ENCODE measurements at places on chromosomes 2 and 18.

DNA sequence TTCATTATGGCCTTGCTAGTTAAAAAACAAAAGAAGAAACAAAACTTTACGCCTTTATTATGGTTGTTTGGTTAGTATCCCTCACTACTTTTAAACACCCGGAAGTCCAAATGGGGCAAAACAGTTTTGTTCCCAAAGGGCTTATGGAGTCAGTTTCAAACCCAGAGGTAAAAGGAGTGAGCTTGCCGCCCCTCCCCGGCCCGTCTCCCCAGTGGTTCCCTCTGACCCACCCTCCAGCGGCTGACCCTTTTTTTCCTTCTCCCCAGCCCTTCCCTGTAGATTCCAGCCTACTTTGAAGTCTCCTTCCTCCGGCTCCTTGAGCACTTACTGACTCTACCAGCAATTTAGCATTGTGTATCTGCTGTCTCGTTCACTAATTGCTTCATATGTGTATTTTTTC, 209.2 kb downstream of the ICOS start:
- DNase-seq, result no peak

GRCh38 chr2:102367331-102367971, 11.9 kb downstream of the IL18R1 start:
- DNase-seq, result no peak

DNA sequence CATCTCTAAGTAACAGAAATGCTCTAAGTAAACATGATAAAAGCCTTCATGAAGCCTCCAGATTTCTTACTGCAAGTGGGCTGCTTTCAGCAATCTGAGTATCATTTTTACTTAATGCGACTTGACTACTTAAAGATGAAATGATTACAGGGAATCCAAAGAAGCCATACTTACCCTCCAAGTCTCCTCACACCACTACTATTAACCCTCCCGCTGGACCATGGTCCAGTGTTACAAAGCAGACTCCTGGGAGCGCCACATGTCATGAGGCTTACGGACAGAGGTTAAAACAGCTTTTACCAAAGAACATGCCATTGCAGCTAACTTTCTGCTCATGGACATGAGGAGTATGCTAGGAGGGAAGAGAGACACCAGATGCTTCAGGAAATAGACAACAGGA, 46.4 kb downstream of the LPIN2 start:
- no peak for DNase-seq

- DNase-seq, result no peak
Observed at GRCh38 chr2:69631402-69631801, 12.1 kb downstream of the AAK1 start.

- no peak for DNase-seq
Observed at GRCh38 chr2:109428281-109428680, 185.5 kb downstream of the SEPTIN10 start.

GRCh38 chr18:13710414-13710831, 15.9 kb downstream of the FAM210A start:
- no peak for DNase-seq

GRCh38 chr18:30277676-30278075, 764.9 kb downstream of the DSC3 start:
- DNase-seq, result no peak

Data from NCI-H2171 (cell line).